ENCODE measurements at places on chromosomes 7 and 10.
A peak's percentile ranks its signal among the peaks of the same experiment; 100 is the strongest.

DNA sequence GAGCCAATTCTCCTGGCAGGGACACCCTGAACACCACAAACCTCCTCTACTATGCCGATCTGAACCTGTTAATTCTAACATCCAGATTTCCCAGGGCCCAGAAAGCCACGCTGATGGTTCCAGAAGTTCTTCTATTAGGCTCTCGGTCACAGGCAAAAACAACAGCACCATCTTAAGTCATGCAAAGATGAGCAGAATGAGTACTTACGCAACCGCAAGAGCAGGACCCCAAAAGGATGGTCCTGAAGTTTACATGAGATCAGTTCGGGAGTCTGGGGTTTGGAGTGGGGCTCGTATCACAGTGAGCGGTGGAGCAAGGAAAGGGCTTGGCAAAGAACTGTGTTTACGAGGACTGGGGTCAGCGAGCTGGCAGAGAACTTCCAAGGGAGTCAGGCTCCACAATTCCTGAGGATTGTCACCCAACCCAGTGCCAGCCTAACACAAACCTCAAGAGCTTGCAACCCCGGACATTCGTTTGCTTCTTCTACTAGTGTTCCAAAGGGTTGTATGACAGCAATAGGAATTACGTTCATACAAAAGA, 532.6 kb downstream of the TNS3 start:
- DNase-seq, result no peak

DNA sequence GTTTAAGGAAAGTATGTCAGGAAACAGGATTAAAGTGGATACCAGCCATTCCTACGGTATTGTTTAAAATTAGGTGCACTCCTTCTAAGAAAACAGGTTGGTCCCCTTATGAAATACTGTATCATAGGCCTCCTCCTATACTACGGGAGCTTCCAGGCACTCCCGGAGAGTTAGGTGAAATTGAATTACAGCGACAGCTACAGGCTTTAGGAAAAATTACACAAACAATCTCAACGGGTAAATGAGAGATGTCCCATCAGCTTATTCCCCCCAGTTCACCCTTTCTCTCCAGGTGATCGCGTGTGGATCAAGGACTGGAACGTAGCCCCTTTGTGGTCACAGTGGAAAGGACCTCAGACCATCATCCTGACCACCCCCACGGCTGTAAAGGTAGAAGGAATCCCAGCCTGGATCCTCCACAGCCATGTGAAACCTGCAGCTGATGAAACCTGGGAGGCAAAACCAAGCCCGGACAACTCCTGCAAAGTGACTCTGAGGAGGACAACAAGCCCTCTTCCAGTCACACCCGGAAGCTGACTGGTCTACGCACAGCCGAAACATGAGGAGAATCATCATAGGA, 25.1 kb upstream of the GHITM start:
- DNase-seq, result no peak

DNA sequence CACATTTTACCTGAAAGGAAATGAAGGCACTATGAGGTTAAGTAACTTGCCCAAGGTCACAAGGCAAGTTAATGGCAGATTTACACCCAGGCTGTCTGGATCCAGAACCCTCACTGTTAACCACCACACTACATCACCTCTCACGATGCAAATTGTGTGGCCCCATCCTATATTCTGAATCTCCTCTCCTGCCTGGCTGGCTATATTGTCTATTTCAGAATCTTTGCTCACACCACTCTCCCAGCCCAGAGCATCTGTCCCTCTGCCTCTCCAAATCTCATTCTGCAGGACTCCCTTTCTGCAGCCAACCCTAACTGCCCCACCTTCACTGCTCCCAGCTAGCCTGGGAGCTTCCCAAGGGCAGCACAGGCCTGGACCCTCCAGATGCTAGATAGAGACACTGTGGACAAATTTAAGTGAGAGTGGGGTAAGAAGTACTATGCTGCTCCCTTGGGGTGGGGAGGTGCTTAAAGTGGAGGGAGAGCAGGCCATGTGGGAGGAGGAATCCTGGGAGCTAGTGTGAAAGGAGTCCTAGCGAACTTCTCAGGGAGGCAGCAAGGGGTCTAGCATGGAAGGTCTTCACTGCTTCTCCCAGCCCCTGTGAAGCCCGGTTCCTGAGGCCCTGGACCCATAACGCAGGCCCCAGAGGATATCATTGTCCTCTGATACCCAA, 786 bp downstream of the CUEDC2 start:
- DNase-seq, result no peak

GRCh38 chr10:99345350-99345749, 16.2 kb downstream of the CNNM1 start:
- DNase-seq, result no peak

- no peak for DNase-seq
These were observed 578.1 kb upstream of the FZD8 start for GRCh38 chr10:36220151-36220550.

- DNase-seq, result no peak
These were observed 102.3 kb downstream of the KLF6 start for GRCh38 chr10:3682745-3683144.

DNA sequence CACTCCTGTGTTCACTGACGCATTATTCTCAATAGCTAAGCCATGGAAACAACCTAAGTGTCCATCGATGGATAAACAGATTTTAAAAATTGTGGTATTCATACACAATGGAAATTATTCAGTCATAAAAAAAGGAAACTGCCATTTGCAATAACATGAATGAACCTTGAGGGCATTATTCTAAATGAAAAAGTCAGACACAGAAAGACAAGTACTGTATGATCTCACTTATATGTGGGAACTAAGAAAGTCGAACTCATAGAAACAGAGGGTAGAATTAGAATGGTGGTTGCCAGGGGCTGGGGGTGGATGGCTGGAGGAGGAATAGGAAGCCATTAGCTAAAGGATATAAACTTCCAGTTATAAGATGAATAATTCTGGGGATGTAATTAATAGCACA, 71.8 kb downstream of the JAZF1 start:
- no peak for DNase-seq

DNA sequence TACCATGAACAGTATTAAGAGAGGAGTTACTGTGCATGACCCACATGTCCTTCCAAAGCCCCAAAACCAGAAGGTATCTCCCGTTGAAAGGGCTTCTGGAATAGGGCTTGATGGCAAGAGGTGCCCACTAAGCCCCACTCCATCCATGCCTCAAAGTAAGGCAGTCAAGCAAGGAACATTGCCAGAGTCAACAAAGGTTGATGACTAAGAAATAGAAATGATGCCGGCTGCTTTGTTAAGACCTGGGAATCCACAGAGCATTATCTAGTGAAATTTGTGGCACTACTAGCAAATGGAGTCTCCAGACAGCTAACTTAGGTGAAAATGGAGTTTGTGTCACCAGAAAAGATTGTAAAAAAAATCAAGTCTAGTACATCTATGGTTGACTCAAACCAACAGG, 6.2 kb downstream of the SFR1 start:
- no peak for DNase-seq

DNA sequence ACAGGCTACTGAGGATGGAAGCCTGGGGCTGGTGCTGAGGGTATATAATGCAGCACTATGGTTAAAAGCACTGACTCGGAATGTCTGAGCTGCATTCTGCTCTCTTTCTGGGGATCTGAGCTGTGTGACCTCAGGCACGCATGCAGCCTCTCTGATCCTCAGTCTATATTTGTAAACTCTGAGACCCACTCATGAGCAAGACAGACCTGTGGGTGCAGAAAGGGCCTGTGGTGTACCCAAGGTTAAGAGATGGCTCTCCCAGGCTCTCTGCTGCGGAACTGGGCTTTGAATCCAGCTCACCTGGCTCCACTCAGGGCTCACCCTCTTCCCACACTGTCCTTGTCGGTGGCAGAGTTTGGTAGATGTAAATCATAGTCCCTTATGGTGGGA, 89.9 kb downstream of the CHST15 start:
- no peak for DNase-seq

DNA sequence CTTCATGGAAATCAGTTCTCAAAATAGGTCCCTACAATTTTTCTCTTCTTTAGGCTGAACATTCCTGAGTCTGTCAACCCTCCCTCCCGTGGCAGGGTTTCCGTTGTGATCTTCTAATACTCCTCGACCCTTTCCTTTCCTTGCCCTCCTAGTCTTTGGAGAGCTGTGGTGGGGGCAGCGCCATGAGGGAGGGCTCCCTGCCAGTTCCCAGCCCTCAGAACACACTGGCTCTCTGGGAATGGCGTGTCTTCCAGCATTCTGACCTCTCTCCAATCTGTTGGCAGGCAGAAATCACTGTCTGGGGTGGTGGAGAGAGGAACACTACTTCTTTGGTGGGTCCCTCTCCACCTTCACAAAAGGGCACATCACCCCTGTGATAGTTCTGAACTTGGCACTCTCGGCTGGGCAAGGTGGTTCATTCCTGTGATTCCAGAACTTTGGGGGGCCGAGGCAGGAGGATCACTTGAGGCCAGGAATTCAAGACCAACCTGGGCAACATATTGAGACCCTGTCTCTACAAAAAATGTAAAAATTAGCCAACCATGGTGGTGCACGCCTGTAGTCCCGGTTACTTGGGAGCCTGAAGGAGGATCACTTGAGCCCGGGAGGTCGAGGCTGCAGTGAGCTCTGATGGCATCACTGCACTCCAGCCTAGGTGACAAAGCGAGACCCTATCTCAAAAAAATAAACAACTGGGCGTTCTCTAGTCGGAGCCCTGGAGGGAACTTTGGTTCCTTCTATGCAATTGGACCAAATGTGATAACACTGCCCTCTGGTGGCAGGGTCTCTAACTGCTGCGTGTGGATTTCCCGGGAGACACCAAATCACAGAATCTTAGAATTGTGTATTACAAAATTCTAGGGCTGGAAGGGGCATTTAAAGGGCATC, 13.1 kb upstream of the ARPC1A start:
- DNase-seq, result peak; percentile 73

GRCh38 chr10:43407148-43407575, 1.8 kb downstream of the HNRNPF start:
- DNase-seq, result peak; percentile 39

DNA sequence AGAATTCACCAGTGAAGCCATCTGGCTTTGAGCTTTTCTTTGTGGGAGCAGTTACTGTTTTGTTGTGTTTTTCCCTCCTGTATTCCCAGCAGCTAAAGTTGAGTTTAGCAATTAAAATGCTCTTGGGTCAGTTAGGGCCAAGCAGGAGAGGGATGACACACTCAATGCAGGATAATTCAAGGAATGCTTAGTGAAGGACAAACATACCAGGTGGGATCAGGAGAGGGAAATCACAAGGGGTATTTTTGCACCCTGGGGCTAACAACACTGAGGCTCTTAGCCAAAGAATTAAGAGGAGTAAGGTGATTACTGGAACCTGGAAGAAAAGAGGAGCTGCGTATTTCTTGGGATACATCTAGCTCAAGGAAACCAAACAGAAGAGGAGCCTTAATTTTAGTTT, 82.4 kb upstream of the KCND2 start:
- DNase-seq, result no peak

- DNase-seq, result no peak
These were observed 64.7 kb downstream of the CREB5 start for GRCh38 chr7:28477041-28477442.

GRCh38 chr10:102714621-102715455, at the start of gene SFXN2:
Gene SFXN2, plus strand, starts transcription at chr10:102714636. Its CDS starts 12,001 bp downstream, at chr10:102726637.
- DNase-seq, result peak; percentile 41

DNA sequence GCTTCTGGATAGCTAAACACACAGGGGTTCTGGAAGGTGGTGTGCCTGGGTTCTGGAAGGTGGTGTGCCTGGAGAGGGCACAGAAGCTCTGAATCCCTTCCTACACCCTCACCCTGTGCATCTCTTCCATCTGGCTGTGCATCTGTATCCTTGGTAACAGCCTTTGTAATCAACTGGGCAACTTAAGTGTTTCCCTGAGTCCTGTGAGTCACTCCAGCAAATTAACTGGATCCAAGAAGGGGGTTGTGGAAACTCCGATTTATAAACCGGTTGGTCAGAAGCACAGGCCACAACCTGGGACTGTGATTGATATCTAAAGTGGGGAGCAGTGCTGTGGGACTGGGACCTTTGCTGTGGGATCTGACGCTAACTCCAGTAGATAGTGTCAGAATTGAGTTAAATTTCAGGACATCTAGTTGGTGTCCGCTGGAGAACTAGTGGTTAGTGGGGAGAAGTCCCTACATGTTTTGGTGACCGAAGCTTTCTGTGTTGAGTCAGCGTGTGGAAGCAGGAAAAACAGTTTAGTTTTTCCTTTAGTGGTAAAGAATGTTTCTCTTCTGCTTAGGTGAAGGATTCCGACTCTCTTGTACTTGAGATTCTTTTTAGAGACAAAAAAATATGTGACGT, 228.1 kb downstream of the BMPER start:
- DNase-seq, result no peak

- DNase-seq, result no peak
These were observed 34.8 kb downstream of the KLF6 start for GRCh38 chr10:3750006-3750816.

DNA sequence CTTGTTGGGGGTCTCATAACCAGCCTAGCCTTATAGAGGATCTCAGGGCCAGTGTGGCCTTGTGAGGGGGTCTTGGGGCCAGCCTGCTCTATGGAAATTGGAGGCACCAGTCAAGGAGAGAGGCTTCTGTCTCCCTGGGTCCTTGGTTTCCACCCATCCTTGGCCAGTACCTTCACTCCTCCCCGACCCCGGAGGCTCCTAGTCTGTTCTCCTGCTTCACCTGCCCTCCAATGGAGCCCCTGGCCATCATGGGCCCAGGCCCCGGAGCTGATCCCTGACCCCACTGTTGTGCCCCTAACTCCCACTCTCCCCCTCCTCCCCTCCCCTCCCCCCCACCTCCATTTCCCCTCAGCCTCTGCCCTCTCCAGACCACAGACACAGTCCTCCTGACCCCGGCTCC, 29.7 kb downstream of the RASGEF1A start:
- peak; percentile 2 for DNase-seq

DNA sequence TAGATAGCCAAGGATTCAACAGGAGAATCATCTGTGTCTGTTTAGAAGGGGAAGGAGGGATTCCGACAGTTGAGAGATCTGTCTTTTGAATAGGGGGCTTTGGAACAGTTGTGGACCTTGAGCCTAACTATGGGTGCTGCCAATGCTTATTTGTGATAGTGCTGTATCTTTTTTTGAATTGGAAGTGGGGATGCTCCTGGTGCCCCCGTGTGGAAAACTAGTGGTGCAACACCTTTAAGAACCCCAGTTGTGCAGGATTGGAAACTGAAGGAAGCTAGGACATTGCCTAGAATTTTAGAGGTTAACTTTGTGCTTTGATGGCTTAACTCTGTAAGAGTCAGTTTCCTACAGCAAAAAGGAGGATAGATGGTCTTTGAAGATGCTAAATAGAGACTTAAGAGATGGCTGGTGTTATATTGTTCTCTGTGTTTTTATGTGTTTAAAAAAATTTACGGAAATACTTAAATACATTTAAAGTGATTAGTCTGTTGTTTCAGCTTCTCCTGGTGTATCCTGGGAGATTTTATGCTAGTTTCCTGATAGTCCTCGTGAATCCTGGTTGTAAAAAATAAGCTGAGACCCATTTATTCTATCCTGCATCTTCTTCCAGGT, 69.3 kb downstream of the AP3M1 start:
- DNase-seq, result peak; percentile 31

DNA sequence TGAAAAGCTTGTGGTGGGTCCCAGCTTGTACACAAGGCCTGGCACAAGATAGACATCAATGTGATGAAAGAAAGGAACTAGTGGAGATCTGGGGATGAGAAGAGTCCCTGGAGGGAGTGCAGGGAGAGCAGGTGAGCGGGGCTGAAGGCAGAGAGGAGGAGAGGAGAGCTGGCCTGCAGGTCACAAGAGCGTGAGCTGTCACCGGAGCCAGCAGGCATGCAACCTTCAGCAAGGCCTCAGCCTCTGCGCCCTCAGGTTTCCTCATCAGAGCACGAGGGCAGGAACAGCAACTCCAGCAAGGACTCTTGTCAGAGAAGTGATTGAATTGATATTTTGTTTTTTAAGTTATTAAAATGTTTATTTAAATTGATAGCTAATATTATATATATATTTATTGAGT, 188.6 kb downstream of the CXCL12 start:
- no peak for DNase-seq

All from activated gamma-delta T cell treated with Interleukin-2 at 50 U/mL for 16 hours (primary cell).